ENCODE measurements at places on chromosomes 5 and 9.

- no peak for DNase-seq
These were observed 1632.8 kb downstream of the MAT2B start for GRCh38 chr5:165138236-165138635.

- peak; percentile 57 for DNase-seq
These were observed 51.2 kb downstream of the USP20 start for GRCh38 chr9:129886226-129887174.

DNA sequence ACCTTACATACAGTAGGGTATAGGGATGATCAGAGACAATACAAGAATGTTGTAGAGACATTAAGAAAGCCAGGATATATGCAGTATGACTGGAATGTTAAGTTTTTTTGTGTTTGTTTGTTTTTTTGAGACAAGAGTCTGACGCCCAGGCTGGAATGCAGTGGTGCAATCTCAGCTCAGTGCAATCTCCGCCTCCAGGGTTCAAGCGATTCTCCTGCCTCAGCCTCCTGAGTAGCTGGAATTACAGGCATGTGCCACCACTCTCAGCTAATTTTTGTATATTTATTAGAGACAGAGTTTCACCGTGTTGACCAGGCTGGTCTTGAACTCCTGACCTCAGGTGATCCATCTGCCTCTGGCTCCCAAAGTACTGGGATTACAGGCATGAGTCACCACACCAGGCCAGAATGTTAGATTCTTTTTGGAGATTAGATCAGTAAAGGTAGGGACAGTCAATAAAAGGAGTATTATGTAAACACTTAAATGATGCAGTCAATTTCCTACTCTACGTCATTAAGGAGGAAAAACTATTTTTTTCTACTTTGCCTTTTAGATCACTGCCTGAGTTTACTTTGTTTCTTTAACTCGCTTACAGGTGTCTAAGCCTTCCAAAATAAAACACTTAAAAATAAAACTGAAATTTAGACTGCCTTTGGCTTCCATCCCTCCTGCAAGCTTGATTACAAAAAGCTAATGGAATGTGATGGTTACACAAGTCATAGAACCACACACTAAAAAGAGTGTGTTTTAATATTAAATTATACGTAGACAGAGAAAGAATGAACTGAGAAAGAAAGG is 6.8 kb upstream of the HNRNPA0 start:
- no peak for DNase-seq

DNA sequence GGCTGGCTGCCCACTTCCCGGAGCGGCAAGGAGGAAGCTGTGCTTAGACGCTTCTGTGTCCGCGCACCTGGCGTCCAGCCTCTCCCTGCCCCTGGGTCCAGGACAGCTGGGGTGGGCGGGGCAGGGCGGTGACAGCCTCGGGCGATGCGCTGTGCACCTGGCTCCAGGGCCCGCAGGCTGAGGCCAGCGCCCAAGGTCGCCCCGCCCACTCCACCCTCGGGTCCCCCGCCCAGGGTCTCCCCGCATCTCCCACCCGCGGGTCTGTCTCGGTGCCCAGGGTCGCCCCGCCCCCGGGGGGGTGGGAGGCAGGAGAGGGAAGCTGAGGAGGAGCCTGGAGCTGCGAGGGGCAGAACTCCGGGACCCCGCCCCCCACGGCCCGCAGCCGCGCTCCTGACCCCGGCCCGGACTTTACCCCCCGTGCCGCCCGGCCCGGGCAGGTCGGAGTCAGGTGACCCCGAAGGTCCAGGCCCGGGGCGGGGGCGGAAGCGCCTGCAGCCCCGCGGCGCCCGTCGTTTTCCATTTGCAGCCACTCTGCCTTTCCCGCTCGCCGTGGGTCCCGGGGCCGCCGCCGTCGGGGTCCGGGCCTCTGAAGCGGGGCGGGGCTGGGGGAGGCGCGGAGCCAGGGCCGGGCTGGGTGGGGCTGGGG is at the start of gene ENTPD8:
Gene ENTPD8, minus strand, starts transcription at position 69 of the 646 bp plus-strand sequence. CDS start 3,072 bp downstream, outside the sequence.
- DNase-seq: peak; percentile 46

DNA sequence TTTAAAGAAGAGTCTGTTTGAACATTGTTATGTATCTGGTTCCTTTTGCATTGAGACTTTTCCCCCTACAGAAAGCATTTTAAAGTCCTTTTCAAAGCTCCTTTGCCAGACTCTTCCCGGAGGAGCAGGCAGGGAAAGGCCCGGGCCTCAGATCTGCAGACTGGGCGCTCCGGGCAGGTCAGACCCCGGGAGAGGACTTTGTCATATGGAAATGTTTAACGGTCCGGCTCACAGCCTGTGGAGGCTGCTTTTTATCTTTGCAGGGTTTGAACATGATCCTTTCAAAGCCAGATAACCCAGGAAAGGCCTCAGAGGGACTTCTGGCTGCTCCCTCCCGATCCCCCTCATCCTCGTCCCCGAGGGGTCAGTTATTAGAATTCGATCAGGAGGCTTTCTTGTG is 82.1 kb upstream of the IRX2 start:
- DNase-seq: no peak

GRCh38 chr5:18778225-18778624 is 1144.0 kb downstream of the TAF11L14 start:
- DNase-seq: no peak

GRCh38 chr5:11785771-11786352 is 118.4 kb downstream of the CTNND2 start:
- DNase-seq: peak; percentile 38

DNA sequence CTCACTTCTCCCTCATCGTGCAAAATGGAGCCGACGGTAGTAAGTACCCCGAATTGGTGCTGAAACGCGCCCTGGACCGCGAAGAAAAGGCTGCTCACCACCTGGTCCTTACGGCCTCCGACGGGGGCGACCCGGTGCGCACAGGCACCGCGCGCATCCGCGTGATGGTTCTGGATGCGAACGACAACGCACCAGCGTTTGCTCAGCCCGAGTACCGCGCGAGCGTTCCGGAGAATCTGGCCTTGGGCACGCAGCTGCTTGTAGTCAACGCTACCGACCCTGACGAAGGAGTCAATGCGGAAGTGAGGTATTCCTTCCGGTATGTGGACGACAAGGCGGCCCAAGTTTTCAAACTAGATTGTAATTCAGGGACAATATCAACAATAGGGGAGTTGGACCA is 979 bp downstream of the PCDHGA12 start:
- DNase-seq: no peak

DNA sequence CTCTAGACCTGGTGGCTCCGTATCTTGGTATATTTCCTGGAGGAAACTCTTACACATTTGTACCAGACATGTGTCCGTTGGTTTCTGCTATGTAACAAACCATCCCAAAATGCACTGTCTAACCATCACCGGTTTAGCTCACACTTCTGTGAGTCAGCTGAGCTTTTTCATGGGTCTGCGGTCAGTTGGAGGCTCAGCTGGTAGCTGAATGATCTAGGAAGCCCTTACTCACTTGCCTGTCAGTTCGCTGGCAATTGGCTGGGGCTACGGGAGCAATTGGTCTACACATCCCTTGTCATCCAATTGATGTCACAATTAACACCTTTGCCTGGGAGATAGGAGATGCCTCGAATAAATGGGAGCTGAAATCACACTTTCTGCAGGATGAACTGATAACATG is 11.6 kb upstream of the WHRN start:
- DNase-seq: no peak

DNA sequence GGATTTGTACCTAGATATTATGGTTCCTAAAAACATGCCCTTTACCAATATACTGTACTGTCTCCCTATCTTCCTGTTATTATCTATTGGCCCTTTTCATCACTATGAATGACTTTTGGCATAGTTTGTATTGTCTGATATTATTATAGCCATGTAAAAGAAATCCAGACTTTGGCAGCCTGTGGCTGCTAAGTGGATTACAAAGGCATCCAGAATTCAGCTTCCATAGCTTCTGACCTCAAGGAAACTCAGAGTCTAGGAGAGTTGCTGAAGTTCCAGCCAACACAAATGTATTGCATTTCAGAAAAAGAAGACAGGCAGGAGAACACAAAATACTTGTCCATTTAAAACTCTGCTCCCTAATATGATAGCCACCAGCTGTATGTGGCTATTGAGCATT is 319.2 kb upstream of the MPDZ start:
- no peak for DNase-seq

DNA sequence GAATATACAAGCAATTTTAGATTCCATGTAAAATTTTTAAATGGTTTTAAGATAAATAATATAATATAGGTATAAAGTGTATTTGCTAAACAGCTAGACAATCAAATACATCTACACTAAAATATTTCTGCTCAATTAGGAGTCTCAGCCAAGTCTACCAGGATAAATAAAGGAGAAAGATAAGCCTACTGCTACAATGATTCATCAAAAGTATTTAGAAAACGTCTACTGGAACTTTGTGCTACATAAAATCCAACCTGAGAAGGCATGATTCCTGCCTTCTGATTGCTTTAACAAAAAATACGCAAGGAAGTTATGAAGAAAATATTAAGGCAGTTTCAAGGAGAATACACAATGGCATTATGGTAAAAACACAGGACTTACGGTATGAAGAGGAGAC is 570.6 kb downstream of the EFNA5 start:
- no peak for DNase-seq

DNA sequence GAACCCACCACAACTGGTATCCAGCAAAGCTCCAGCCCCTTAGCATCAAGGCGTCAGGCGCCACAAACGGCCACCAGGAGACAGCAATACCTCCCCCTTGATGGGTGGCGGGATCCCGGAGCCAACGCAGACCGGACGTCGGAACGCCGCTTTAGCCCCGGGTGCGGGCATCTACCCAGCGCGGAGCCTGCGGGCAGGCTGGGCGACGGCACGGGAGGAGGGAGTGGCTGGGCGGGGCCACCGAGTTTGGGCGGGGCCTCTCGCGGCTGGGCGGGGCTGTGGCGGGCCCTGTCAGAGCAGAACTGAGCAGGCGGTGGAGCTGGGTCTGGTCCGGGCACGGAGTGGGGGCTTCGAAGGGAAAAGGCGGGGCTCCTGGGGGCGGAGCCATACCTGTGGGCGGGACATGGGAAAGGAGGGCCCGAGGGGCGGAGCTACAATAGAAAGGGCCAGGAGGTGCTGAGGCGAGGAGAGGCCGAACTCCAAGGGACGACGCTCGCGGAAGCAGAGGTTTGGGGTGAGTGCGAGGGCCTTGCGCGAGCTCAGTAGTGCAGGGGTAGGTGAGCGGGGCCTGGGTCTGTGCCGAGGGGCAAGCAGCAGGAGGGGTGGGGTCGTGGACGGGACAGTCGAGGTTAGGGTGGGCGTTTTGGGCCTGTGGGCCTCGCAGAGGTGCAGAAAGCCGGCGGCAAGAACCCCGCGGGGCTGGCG is 40.2 kb upstream of the GARNL3 start:
- DNase-seq: peak; percentile 95

DNA sequence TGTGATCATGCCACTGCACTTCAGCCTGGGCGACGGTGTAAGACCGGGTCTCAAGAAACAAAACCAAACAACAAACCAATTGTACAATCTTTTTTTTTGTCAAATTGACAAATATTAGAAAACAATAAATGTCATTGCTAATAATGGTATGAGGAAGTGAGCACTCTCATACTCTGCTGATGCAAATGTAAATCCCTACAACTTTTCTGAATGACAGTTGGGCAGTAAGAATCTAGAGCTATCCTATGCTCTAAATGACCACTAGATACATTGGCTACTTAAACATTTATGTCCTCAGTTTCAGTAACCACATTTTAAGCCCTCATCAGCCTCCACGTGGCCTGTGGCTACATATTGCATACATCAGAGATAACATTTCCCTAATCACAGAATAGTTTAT is 256.2 kb downstream of the FER start:
- no peak for DNase-seq

GRCh38 chr5:73901455-73901854 is 275.5 kb downstream of the ARHGEF28 start:
- DNase-seq: no peak

- DNase-seq: peak; percentile 81
These were observed 59.8 kb upstream of the POU5F2 start for GRCh38 chr5:93800988-93801811.

DNA sequence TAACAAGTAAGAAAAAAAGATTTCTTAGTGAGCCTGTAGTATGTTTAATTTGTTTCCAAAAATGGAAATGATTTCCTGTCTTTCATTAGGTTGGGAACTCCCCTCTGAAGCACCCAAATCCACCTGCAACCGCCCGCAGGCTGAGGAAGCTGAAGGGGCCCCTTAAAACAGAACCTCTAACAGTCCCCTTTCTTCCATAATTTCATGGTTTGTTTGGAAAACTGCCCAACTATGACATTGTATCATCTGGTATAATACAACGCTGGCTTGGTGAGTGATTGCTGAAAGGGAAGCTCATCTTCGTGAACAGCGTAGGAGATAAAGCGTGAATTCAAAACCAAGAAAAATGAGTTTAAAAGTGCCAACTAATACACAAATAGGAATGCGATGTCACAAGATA is 215.5 kb downstream of the FSTL4 start:
- DNase-seq: no peak

GRCh38 chr9:106326493-106326892 is 536.5 kb upstream of the ZNF462 start:
- DNase-seq: no peak

- DNase-seq: peak; percentile 13
These were observed 559.9 kb downstream of the PSAT1 start for GRCh38 chr9:78856781-78857180.

DNA sequence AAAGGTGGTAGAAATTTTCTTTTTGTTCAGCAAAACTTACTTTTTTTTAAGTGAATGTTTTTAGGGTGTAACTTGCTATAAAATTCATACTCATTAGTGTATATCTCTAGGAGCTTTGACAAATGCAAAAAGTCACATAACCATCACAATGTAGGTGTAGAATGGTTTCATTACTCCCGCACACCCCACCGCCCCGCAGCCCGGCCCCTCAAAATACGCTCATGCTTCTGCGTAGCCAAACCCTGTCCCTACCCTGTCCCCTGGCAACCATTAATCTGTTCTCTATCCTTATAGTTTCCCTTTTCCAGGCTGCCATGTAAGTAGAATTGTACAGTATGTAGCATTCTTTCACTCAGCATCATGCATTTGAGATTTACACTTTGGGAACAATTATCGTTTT is 9.2 kb upstream of the PRLR start:
- DNase-seq: no peak

- DNase-seq: no peak
These were observed 488.0 kb upstream of the CDH18 start for GRCh38 chr5:20476016-20476415.

GRCh38 chr9:79390077-79390698 is 181.6 kb upstream of the TLE4 start:
- no peak for DNase-seq

GRCh38 chr5:147733075-147733474 is 49.5 kb downstream of the JAKMIP2 start:
- no peak for DNase-seq

- no peak for DNase-seq
These were observed 69.7 kb downstream of the ARHGAP26 start for GRCh38 chr5:142839711-142840346.

DNA sequence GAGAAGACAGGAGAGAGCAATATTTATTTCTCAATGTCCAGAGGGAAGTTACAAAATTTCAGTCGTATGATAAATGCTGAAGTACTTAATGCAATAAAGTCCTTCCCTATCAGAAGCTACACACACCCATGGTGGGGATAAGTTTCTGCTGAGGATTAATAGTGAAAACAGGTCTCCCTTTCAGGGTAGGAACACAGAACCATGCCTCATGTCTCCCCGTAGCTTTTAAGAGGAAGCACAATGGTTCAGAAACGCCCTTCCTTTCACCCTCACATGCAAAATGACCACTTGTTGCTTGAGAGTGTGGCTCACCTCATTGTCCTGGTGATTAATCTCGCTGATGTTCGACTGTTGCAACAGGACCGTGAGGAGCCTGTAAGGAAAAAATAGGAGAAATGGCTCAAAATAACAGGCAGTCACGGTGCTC is 73.6 kb downstream of the ANKRD55 start:
- DNase-seq: no peak

GRCh38 chr9:93346231-93347112 is 105.0 kb upstream of the FAM120A start:
- DNase-seq: peak; percentile 32

Data from cerebellar cortex (tissue), 1 donor.